ENCODE measurements at places on chromosomes 4 and X.

DNA sequence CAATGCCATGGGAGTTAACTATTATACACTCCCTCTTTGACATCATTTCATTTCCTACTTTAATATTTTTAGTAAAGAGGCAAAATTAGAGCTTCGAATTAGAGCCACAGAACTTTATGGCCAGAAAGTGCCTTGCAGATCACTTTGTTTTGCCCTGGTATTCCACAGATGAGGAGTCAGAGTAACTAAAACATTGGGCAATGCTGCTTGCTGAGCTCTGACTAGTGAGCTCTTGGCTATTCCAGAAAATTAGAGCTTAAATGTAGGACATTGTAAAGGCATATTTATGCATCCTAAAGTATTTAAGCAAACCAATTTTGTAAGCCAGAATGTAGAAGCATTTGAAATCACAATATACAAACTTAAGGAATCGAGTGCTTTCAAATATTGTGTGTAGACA lies 6.3 kb upstream of the ZNF827 start:
- DNase-seq: no peak

DNA sequence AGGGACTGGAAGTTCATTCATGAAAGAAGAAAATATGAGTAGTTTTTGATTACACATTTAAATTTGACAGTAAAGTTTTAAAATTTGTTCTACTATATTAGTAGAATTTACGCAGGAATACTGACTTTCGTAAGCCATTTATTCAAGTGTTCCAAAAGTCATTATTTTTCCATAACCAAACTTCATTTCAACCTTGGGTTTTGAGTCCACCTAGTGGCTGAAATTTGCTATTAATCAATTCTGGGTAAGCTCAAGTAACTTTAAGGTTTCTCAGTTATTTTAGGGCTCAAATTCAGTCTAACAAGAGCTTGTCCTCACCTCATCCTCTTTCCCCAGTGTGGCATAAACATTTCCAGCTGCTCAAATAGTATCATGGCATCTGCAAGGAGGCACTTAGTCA lies 175.4 kb downstream of the SH3BGRL start:
- no peak for DNase-seq

- no peak for DNase-seq
These were observed 11.5 kb downstream of the SMAD1 start for GRCh38 chr4:145493166-145493565.

DNA sequence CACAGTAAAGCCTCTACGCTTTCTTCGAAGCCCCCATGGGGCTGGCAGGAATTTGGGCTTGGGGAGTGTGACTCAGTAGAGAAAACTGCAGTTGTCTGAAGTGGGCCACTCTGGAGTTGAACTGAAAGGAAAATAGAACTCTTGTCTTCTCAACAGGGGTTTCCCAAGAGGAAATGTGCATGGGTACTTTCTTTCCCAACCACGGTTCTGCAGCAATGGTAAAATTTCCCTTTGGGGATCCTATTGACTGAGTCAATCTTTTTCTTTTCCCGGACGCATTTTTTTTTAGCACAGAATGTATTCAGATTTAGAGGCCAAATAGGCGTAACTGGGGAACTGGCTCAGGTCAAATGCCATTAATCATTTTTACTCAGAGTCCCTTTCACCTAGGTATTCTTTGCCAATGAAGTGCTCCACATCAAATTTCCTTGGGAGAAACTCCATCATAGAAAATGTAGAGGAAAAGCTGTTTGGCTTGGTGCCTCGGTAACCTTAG lies 269.3 kb downstream of the STIM2 start:
- DNase-seq: no peak

DNA sequence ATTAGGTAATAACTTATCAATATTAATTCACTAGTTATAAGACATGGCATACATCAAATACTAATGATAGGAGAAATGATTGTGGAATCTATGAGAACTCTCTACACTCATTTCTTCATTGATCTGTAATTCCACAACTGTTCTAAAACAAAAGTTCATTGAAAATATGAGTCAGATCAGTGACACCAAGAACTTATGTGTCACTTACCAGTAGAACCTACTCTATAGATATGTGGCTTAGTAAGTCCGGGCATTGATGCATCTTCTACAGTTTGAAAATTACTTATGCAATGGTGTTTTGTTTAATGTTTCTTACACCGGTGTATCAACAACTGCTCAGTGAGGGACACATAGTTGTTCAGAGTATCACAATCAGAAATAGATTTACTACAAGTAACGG lies 520.3 kb downstream of the ARAP2 start:
- DNase-seq: no peak

GRCh38 chr4:7007944-7008343 lies 35.2 kb upstream of the TADA2B start:
- no peak for DNase-seq

- no peak for DNase-seq
These were observed 21.7 kb downstream of the RAB40AL start for GRCh38 chrX:102958794-102959193.

- DNase-seq: no peak
These were observed 41.3 kb upstream of the GLRA3 start for GRCh38 chr4:174870311-174870710.

DNA sequence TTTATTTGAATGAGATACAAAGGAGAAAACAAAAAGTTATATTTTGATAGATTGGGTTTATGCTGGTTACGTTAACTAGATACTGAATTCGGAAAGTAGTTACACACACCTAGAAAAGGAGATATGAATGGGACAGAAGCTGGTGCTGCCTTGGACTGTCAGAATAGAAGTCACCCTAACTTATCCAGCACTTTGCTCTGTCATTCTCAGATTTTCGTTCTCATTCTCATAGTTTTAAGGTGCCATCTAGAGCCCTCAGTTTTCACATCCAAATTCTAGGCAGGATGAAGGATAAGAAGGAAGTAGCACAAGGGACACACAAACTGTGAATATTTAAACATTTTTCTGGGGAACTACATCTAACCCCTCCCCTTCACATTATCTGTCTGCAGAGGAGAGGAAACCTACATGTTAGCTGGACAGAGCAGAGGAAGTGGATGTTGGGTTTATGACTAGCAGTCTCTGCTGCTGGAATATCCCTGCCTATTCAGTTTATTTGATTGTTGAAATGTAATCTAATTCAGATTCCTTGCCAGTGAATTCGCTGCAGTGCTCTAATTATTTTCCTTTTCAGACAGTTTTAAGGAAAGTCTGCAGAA lies 521.9 kb downstream of the FAT4 start:
- no peak for DNase-seq

DNA sequence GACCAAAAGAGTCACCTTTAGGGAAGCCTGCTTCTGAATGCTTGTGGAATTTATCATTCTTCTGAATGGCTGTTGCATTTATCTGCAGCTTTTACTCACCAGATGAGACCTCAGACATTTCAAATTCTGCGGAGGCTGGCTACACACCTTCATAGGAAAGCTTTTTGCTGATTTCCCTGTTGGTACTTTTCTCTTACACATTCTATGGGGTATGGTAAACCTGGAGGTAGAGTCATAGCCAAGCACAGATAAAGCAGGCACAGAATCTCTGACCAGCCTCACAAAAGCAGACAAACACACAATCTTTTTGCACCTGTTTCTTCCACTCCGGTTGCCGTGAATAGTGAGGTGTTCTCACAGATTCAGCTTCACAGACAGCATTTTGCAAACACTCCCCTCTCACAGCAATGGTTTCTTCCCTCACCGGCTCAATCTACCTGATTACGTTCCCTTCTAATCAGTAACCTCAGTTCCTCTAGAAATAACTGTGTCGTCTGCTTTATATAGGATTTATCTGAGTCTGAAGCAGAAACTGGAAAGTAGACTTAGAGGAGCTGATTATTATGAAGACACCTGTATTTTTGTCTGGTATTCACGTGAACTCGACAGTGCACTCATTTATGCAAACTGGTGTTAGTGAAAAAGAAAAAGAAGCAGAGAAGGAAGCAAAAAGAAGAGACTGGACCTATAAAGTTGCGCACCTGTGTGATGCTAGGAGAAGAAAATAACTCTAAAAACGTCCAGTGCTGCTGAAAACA lies 83.1 kb downstream of the DMD start:
- DNase-seq: no peak

DNA sequence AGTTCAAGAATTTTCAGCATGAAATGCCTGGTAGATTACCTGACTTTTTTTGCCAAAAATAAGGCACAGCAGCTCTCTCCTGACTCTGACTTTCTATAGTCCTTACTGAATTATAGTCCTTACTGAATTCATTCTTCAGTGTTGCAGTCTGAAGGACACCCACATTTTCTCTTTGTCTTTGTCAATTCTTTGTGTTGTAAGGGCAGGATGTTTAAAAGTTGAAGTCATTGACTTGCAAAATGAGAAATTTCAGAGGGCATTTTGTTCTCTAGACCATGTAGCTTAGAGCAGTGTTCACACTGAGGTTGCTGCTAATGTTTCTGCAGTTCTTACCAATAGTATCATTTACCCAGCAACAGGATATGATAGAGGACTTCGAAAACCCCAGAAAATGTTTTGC lies 168.0 kb downstream of the SOWAHB start:
- DNase-seq: no peak

DNA sequence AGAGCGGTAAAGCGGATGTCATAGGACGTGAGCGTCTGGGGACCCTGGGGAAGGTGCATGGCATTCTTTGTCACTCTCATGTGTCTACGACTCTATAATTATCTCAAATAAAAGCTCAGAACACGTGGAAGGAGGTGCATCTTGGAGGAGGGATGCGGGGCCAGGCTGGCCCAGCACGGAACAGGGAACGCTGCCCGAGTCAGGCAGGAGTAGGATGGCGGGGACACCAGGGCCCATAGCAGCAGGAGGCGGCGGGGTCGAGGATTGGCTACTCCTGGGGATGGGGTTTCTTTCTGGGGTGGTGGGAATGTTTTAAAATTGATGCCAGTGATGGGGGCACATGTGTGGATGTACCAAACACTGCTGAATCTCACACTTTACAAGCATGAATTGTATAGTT lies 5.4 kb upstream of the HTRA3 start:
- DNase-seq: no peak

DNA sequence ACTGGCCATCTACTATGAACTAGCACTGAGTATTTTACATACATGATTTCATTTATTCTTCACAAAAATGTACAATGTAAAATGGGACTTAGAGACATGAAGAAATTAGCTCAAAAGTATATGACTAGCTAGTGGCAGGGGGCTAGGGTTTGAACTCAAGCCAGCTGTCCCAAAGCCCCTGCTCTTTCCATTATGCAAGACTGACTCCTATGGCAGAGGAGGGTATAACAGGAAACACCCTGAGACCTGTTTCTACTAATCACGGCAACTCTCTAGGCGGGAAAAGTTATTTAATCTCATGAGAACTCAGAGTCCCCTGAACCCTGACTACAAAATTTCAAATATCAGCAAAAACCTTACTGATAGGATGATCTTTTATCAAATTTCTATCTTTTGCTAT lies 150.6 kb downstream of the PRDM5 start:
- DNase-seq: no peak

- no peak for DNase-seq
These were observed 476.3 kb upstream of the ADGRL3 start for GRCh38 chr4:60723796-60724195.

DNA sequence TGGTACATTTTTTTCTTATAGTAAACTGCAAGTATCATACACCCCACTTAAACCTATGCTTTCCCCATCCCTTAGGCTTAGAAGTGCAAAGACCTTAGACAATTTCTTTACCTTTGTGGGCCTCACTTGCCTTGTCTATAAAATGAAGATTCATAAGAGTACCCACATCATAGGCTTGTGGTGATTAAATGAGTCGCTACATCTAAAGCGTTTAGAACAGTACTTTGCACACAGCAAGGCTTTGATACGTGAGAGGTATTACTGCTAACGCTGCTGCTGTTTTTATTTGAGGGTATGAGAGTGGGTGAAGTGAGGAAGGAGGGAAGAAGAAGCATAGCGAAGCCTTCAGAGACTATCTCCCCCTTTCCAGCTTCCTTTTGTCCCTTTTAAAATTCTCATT lies 87.8 kb upstream of the RPS6KA3 start:
- DNase-seq: no peak

- DNase-seq: no peak
These were observed 174.8 kb downstream of the ENOX2 start for GRCh38 chrX:130728208-130728607.

GRCh38 chr4:99389606-99390005 lies 37.1 kb upstream of the ADH1C start:
- no peak for DNase-seq

- no peak for DNase-seq
These were observed 47.1 kb upstream of the FAT4 start for GRCh38 chr4:125267630-125268029.

- DNase-seq: no peak
These were observed 53.5 kb downstream of the TBC1D14 start for GRCh38 chr4:6963139-6963611.

DNA sequence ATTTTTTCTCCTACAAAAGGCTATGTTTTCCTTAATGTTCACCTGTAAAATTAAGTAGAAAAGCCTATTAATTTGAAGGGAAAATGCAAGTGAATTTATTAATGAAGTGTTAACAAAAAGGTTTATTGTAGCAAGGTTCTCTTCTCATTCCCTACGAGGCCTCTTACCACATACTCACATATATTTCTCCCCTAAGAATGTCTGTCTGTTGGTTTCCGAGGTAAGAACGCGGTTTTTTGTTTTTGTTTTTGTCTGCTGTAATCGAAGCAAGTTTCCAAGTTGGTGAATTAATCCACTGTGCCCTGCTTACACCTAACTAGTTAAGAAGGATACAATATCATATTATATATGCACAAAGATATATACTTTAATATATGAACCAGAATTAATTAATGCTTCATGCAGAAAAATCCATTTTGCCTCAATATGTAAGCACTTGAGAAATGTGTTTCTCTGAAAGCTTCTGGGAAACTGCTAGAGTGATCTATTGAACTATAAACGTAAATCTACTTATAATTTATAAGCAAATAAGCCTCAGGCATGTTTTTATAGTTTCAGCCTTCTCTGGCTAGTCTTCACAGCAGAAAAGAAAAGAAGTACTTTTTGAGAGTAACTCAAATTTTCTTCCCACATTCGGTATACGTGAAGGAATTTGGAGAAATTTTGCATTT lies 120.8 kb downstream of the EGF start:
- no peak for DNase-seq

DNA sequence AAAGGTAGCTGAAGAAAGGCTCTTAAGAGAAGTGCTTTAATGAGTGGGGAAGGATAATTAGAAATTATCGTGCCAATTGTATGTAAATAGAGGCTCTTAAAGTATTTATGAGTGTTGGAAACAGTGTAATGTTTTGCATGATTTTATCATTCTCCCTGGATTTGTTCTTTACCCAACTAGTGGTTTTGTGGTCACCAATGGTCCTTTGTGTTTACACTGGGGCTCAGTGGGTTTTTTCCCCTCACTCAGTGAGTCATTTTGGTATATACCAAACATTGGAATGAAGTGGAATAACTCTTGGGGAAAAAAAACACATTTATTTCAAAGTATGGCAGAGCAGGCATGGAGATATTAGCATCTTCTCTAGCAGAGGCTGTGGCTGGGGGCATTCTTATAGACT lies 20.8 kb upstream of the LGI2 start:
- DNase-seq: no peak

GRCh38 chr4:159280442-159281172 lies 177.7 kb downstream of the RAPGEF2 start:
- no peak for DNase-seq

DNA sequence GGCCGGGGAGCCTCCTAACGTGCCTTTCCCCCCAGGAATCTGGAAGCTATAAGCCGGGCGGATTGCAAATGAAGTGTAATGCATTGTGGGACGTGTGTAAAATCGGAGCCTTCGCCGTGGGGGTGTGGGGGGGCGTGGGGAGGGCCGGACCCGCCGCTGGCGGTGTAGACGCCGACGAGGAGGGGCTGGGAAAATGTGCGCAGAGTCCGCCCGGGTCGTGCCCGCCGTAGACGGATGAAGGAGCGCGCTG lies 1.3 kb downstream of the STOX2 start:
- DNase-seq: no peak
